Activated CD4-positive, CD25-positive, alpha-beta regulatory T cell treated with anti-CD3 and anti-CD28 coated beads, Interleukin-2, amount 50 U/mL, for 72 hours (primary cell): ENCODE measurements at places on chromosomes 1 and 21.

DNA sequence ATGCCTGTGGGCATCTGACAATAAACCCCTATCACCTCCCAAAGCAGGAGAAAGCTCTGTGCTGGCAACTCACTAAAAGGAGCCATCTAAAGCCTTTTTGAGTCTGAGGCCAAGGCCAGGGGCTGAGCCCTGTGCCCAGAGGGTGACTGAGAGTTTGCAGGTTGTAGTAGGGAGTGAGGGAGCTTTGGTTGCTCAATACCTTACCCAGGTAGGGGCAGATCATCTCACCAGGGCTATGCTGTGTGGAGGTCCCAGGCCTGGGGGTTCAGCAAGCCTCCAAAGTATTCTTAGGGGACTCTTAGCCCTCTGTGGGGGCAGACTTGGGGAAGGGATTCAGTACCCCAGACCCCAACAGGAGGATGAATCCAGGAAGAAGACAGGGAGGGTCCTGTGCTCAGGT lies 21.2 kb downstream of the S100A7 start:
- no peak for DNase-seq

GRCh38 chr1:110460253-110461220 lies 9.6 kb downstream of the PROK1 start:
- DNase-seq, result peak; percentile 82

DNA sequence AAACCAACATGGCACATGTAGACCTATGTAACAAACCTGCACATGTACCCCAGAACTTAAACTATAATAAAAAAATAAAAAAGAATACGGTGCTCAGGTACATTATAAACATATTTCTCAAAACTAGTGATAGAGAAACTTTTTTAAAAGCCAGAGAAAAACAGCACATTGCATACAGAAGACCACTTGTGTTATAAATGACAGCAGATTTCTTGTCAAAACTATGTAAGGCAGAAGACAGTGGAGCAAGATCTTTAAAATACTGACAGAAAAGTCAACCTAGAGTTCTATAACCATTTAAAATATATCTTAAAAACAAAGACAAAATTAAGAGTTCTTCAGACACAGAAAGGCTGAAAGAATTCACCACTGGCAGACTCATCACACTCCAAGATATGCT lies 144.7 kb downstream of the NEGR1 start:
- no peak for DNase-seq

GRCh38 chr1:204623365-204623893 lies 62.1 kb downstream of the LRRN2 start:
- no peak for DNase-seq

DNA sequence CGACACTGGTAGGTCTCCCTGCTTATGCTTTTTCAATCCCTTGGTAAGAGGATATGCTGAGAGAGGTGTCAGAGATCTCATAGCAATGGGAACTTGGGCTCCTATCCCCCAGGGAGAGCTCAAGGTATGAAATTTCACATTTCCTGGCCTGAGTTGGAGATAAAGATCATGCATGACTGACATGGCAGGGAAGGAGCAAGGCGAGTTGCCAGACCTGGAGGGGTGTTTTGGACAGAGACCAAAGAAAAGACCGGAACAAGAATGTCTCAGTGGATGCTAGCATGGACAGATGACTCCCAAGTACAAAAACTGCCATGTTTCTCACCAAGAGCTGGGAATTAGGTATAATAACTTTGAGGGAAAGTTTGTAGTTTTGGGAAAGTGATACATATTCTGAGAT lies 334.1 kb upstream of the B3GALT2 start:
- no peak for DNase-seq

DNA sequence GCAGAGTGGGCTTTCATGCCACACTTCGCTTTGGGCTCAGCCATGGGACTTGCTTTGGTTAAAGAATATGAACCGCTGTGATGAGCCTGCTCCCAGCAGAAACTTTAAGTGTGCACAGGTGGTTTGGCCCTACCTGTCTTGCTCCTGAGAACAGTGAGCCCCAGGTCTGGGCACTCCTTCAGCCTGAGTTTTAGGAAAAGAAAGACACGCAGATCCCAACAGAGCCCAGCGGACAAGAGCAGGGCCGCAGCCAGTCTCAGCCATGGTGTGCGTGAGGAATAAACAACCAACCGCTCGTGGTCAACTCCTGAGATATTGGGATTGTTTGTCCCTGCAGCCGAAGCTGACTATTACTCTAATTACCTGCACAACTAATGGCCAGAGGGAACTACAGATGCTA lies 217.1 kb upstream of the C1orf174 start:
- DNase-seq, result no peak

- no peak for DNase-seq
Measured at GRCh38 chr21:19792004-19792403, 1206.2 kb upstream of the NCAM2 start.

GRCh38 chr21:43816611-43817071 lies 27.3 kb downstream of the RRP1 start:
- DNase-seq, result no peak

DNA sequence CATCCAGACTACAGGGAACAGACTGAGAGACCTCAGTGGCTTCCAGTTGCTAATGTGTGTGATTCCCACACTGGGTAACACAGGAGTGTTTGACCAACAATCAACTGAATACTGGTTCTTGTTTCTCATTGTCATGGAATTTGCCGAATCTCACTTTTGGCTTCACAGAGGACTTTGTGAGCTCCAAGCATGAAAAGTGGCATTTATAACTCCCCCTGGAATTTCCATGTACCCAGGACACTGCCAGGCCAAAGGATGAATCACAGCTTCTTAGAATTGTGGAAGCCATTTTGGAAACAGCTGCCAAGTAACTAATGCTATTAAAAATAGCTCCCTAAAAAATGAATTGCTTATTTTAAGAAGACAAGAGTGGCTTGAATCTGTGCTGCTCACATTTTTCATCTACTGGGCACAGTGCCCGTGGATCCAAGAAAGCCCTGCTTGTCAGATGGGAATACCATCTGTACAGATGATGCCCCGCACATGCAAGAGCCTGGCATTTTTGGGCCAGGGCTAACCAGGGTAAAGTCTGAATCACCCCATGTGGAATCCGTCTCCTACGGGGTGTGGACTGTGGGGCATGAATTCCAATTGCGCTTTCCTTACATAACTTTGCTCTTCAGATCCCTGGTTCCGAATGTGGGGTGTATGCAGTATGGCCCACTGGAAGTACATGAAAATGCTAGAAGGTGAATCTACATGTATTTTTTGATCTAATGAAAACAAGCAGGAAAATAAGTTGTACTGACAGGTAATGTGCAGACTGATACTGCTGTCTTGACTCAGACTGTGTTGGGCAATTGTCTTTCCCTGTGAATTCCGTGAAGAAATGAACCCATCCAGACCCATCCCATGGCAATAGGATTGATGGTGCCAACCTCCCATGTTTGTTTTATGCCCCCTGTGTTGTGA lies 487.3 kb downstream of the SIPA1L2 start:
- DNase-seq, result no peak

GRCh38 chr1:200081969-200082245 lies 54.4 kb downstream of the NR5A2 start:
- DNase-seq, result no peak

GRCh38 chr1:198927129-198927528 lies 288.3 kb downstream of the PTPRC start:
- no peak for DNase-seq

DNA sequence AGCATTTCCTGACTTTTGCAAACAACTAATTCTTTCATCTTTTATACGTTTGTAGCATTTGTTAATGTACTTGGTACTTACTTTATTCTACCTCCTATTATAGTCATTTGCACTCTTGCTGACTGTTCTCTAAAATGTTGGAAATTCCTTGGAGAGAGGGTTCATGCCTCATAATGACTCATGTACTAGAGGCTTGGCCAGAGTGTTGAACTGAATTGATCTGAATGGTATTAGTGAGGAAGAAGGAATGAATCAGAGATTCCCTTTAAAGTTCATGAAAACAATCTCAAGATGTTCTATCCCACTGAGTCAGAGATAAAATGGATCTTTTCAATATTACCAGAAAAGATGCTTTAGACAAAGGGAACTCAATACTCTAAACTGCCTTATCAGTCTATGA lies 383.4 kb downstream of the SEC16B start:
- no peak for DNase-seq

GRCh38 chr1:26999440-26999987 lies 6.0 kb downstream of the TRNP1 start:
- DNase-seq, result no peak

DNA sequence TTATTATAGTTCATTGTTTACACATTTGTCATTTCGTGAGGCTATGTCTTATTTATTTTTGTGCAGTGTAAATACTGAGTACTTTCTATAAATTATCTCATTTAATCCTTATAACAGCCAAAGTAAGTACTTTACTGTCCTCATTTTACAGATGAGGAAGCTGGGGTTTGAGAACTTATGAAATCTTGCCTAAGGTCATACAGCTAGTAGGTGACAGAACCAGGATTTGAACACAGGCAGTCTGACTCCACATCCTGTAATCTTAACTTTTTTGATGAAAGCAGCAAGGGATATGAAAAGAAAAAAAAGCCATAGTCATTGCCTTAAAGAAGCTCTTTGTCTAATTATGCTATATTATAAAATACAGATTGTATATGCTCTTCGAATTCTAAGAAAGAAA lies 107.1 kb upstream of the BMP8A start:
- no peak for DNase-seq

DNA sequence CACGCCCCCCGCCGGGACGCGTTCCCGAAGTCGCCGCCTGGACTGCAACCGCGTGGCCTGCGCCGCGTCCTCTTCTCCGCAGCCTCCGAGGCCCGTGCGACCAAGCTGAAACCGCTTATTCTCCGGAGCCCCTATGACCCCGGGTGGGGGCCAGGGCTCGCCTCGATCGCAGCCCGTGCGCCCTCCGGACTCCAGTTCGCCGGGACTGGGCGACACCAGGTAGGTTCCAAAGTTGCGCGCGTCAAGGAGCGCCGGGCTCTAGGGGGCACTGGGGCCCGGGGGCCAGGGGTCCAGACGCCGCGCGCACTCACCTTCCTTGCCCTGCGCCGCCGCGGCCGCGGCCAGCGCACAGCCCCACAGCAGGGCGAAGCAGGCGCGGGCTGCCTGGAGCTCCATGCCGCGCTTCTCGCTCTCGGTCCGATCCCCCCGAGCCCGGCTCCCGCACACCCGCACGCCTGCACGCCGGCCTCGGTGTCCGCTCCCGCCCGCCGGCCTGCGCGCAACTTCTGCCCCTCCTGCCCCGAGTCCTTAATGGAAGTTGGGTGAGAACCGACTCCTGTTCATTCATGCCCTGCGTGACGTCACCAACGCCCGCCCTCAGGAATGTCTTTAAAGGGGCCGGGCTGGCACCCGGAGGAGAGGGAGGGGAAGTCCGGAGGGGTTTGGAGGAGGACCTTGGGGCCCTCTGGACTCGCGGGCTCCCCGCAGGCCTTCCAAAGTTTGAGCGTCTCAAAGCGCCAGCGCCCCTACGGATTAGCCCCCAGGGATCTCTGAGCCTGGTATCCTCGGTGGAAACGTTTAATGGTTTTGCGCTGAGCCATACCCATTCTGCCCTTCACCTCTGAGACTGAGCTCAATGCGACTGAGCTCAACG lies at the start of gene EPHA2:
Gene EPHA2, minus strand, starts transcription at position 533 of the 874 bp plus-strand sequence. Its CDS starts 137 bp downstream, at position 396.
- no peak for DNase-seq
